Activated naive CD4-positive, alpha-beta T cell treated with Interleukin-2 at 50 U/mL for 16 hours (primary cell): ENCODE measurements at places on chromosomes 2 and 18.

DNA sequence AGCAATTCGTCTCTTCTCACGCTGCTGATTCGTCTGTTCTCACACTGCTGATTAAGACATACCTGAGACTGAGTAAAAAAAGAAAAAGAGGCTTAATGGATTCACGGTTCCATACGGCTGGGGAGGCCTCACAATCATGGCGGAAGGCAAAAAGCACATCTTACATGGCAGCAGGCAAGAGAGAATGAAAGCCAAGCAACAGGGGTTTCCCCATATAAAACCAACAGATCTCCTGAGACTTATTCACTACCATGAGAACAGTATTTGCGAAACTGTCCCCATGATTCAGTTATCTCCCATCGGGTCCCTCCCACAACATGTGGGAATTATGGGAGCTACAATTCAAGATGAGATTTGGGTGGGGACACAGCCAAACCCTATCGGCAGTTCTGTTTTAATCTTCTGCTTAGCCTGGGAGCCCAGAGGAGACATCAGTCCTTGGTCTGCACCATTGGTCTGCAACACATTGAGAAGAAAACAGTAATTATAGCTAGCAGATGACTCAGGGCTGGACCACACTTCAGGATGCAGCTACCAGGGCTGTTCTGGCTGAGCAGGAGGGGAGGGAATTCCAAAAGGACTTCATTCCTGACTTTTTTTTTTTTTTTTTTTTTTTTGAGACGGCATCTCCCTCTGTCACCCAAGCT is 69.4 kb downstream of the CABLES1 start:
- DNase-seq, result no peak

GRCh38 chr2:9745153-9745899 is 97.9 kb upstream of the TAF1B start:
- no peak for DNase-seq

GRCh38 chr18:50769463-50769862 is 50.4 kb downstream of the MRO start:
- no peak for DNase-seq

- no peak for DNase-seq
Observed at GRCh38 chr2:19476327-19476726, 117.9 kb upstream of the OSR1 start.

DNA sequence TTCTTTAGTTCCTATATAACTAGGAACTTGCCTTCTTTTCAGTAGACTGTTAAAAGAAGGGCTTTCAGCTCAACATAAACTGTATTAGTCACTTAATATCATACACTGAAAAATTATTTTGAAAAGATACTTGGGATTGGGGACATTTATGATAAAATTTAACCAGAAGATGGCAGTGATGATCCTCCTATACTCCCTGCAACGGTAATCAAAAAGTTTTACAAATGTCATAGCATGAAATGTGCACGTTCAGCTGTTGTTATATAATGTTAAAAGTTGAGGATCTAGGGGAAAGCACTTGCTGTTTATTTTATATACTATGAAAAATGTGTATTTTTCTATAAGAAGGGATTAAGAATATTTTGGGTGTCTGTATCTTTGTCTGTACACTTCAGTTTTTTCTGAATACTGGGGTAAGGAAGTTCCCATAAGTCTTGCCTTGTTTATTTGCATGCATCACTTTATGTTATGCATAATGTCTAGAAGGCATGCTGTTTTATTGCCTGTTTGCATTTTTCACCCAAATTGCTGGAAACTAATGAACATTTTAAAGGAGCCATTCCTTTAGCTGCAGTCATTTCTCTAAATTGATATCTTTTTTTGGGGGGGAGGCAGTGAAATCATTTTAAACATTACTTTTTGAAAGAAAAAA is 19.0 kb downstream of the DYNC1I2 start:
- no peak for DNase-seq

GRCh38 chr2:173667014-173667413 is 298.2 kb downstream of the SP3 start:
- no peak for DNase-seq

GRCh38 chr18:79487183-79487800 is 91.6 kb downstream of the NFATC1 start:
- no peak for DNase-seq

GRCh38 chr2:157468931-157469708 is 25.2 kb upstream of the CYTIP start:
- DNase-seq, result no peak

DNA sequence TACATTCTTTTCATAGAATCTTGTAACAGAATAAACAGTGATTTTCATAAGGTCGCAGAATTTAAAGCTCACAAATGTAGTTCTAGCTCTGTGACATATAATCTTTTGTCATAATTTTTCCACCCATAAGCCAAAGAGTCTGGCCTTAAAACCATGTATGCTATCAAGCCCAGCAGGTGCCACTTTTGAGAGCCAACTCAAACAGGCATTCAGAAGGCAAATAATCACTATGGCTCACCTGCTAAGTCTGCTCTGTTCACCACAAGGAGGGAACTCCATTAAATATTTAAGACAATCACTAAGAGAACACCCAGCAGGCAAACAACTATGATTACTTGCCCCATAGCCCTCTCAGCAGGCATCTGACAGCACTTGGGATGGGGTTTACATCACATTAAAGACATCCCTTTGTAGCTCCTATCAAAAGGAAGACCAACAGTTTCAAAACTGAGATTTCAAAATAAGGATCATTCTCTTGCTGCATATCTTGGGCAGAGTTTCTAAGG is 241.6 kb downstream of the PDE11A start:
- no peak for DNase-seq

GRCh38 chr18:37551249-37551648 is 14.3 kb downstream of the CELF4 start:
- no peak for DNase-seq

DNA sequence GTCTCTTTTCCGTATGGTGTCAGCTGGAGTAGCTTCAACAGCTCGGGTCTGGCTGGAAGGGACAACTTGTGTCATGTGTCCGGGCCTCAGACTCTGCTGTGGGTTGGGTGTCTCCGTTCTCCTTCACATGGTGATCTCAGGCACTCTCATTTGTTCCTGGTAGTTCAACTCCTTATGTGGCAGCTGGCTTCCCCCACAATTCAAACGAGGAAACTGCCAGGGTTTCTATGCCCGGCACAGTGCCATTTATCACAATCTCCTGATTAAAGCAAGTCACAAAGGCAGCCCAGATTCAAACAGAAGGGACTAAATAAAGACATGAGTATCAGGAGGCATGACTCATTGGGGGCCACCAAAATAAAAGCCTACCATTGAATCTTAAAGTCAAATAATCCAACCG is 22.7 kb downstream of the MRO start:
- DNase-seq, result no peak

DNA sequence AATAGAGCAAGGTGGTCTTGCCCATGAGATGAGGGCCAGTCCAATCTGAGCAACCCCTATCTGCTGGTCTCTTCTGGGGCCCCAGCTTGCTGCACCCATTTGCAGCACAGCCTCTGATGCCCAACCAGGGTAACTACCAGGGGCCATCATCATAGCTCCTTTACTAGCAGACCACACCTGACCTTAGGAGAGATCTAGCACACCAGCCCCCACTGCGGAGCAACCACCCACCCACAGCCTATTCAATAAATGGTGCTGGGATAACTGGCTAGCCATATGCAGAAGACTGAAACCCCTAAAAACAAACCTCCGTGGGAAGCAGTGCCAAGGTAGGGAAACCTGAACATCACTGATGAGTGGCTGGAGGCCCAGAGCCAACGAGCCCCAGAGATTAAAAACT is 196.1 kb upstream of the RBBP8 start:
- DNase-seq, result no peak

DNA sequence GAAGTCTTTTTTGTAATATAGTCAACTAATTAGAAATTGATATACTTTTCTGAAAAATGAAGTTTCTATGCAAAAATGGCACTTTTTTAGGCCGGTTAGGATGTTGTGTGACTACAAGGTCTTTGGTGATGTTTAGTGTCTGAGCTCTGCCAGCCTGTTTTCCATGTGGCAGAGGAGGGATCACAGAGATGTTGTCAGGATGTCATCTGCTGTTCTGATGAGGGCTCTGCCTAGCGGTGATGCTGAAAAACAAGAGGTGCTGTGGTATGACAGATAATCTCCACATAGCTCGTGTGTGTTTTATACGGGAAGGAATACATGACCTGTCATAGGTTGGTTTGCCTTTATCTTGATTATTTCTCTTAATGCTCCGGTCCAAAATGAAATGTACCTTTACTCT is 12.0 kb upstream of the IAH1 start:
- no peak for DNase-seq

- no peak for DNase-seq
Observed at GRCh38 chr2:121804997-121805765, 49.7 kb downstream of the TSN start.

GRCh38 chr18:41227993-41228392 is 727.0 kb upstream of the PIK3C3 start:
- DNase-seq, result no peak

GRCh38 chr2:43455731-43456642 is 139.9 kb downstream of the THADA start:
- DNase-seq, result no peak
